ENCODE measurements at places on chromosomes 11 and 22.
A peak's percentile ranks its signal among the peaks of the same experiment; 100 is the strongest.

- DNase-seq: no peak
These were observed 700 bp upstream of the DEPDC5 start for GRCh38 chr22:31753005-31753633.

GRCh38 chr11:122754553-122755322 is 83.6 kb upstream of the CRTAM start:
- DNase-seq: no peak

DNA sequence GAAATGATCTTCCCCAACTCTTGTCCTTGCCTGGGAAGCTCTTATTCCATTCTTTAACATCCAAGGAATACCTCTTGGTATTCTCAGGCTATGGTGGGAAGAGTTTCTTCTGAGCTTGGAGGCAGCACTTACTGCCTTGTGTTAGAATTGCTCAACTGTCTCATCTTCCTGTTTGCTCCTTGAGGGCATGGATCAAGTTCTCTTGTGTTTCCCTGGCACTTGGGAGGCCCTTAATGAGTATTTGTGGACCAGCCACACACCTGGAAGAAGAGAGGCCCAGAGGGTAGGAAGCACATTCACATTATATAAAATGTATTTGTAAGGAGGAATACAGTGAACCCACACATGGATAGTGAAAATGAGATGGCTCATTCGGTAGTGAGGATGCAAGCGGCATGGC is 3.4 kb upstream of the SORL1-AS1 start:
- no peak for DNase-seq

- no peak for DNase-seq
These were observed 28.7 kb downstream of the MOB2 start for GRCh38 chr11:1457856-1458255.

- no peak for DNase-seq
These were observed 703.9 kb upstream of the ANO3 start for GRCh38 chr11:25628030-25628429.

DNA sequence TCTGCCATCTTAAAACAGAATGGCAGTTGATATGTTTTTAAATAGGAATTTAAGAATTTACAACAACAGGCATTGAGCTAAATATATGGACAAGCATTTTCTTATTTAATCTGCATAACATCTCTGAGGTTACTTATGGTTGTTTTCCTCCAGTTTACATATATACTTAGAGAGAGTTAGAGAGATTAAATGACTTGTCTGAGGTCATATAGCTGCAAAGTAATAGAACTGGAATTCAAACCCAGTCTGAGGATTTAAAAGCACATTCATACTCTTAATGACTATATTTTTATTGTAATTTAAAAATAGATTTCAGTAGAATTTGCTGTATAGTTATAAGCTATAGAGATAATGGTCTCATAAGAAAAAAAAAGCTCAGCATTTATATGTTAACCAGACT is 81.4 kb upstream of the GRIK4 start:
- DNase-seq: no peak

DNA sequence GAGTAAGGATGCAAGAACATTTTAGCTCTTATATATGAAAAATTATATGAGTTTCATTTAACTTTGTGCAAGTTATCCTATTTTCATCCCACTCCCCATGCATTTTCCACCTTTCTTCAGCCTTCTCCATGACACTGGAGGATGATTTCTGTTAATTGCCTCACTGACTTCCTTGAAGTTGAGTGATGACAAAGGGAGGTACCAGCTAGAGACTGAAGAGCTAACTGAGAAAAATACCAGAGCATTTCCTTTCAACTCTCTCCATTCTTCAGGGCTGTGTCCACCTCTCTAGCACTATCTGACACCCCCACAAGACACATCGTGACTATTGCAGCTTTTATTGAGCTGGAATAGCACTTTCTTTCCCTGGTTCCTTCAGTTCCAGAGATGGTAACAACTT is 711.6 kb upstream of the LRRC4C start:
- DNase-seq: no peak

- DNase-seq: no peak
These were observed 222.9 kb downstream of the BRD1 start for GRCh38 chr22:49604732-49605302.

DNA sequence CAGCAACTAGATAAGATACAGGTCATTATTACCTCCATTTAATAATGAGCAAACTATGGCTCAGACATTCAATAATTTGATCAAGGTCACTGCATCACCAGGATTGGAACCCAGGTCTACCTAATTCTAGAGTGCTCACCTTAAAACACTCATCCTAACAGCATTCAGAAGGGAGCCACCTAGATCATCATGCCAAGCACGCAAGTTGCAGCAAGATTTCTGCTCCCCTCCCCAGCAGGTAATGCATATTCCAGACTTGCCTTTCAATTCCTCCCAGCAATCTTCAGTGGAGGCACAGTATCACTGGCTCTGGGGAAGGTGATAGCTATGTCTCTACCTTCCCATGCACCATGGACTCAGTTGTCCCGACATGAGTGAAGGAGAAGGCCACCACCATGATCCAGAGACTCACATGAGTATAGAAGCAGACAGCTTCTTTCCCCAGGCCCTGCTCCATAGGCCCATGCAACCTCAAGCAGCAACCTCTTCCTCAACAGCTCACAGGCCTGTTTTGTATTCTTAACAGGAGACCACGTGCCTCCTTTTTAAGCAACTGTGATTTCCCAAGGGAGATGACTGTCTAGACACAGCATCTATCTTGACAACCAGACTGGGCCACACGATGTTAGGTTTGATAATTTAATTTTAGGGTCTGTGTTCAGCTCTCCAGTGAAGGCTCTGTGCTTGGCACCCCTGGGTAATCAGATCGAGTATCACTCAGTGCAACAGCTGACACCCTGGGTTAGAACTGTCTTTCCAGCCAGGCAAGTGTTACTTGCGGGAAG is 36.4 kb downstream of the RAB30 start:
- no peak for DNase-seq

DNA sequence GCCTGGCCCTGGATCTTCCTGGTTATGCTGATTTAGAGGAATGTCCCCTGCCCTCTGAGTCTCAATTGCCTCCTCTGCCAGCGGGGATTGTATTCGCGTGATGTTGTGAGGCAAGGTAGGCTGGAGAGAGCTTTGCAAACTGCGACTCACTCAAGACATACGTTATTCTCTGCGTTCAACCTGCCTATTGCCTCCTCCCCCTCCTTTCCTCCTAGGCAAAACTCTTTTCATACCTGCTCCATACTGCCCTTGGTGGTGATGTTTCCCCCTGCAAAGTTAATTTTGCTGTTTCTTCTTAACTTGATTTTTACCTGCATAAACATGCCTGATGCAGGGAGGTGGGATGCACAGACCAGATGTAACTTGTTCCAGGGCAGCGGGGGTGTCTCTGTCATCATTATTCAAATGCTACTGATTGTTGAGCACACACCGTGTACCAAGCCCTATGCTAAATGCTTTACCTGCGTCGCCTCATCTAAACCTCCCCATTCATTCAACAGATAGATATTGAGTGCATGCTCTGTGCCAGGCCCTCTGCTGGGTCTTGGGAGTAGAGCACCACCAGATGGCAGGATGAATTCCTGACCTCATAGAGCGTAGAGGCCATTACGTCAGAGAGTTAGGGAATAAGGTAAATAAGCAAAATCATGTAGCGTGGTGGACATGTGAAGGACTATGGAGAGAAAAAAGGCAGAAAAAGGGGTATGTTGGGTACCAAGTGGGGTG is 29.0 kb downstream of the SGSM1 start:
- DNase-seq: no peak

- DNase-seq: no peak
These were observed 90.9 kb upstream of the TP53I11 start for GRCh38 chr11:45041596-45041995.

DNA sequence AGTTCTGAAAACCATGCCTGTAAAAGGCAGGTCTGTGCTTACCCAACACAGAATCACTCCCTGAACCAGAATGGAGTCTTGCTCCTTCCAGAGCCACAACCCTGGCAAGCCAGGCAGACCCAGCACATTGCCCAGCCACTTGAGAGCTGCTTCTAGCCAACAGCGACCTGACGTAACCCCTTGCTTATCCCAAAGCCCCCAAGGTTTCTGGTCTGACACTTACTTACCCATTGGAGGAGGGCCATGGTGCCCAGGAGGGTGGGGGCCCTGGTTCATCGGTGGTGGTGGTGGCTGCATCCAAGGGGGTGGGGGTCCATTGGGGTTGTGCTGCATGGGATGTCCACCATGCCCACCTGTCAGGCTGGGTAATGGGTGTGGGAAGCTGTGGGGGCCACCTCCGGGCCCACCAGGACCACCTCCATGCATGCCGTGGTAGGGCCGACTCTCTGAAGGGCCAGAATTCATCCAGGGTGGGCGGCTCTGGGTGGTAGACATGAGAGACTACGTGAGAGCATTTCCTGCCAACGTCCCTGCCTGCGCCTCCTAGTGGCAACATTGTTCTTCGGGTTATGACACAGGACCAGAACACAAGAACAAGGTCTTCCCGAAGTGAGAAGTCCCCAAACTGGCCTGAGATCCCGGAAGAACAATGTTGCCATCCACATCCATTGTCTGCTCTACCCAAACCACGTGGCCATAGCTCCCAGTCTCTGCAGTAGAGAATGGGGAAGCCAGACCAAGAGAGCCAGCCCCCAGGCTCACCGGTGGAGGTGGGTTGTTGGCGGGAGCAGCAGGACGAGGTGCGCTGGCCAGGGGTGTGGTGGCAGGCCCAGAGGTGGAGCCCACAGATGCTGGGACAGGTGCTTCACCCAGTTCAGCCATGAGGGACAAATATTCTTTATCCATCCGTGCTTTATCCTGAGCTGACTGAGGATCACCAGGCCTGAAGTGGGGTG is 7.8 kb upstream of the PYGM start:
- DNase-seq: peak; percentile 45

DNA sequence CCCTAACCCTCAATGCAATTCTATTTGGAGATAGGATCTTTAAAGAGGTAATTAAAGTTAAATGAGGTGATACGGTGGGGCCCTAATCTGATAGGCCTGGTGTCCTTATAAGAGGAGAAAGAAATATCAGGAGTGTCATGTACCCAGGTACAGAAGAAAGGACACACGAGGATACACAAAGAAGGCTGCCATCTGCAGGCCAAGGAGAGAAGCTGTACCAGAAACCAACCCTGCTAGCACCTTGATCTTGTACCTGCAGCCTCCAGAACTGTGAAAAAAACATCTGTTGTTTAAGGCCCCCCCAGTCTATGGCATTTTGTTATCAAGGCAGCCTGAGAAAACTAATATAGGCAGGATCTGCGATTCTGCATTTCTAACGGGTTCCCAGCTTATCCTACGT is 44.2 kb downstream of the FBXO7 start:
- DNase-seq: no peak

- no peak for DNase-seq
These were observed 14.4 kb upstream of the PPP6R3 start for GRCh38 chr11:68446046-68446725.

GRCh38 chr22:42947211-42947990 is 67.5 kb downstream of the PACSIN2 start:
- DNase-seq: no peak

GRCh38 chr22:19889951-19890350 is 35.3 kb upstream of the GNB1L start:
- no peak for DNase-seq

DNA sequence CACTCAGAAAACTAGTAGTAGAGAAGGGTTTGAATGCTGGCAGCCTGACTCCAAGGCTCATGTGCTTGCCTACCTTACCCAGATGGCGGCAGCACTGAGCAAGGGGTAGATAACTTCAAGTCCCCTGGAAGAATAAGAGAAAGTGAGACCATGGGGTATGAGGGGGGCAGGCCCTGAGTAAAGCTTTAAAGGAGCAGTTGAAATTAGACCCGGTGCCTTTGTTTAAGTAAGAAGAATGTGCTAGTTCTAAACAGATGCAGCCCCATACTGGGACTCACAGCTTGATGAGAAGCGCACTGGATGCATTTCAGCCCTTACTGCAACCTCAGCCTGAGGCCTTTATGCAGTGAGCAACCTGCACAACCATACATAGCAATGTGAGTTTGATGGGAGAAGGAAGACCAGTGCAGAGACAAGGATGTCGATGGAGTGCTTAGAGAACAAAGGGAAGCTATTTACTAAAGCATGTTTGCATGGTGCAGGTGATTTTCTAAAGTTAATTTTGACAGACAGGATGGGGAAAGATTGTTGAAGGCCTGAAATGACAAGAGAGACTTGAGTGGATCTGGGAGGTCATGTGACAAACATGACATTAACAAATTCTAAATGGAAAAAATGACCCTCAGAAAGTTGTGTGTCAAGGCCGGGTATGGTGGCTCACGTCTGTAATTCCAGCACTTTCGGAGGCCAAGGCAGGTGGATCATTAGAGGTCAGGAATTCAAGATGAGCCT is 27.1 kb upstream of the TMA7B start:
- no peak for DNase-seq

DNA sequence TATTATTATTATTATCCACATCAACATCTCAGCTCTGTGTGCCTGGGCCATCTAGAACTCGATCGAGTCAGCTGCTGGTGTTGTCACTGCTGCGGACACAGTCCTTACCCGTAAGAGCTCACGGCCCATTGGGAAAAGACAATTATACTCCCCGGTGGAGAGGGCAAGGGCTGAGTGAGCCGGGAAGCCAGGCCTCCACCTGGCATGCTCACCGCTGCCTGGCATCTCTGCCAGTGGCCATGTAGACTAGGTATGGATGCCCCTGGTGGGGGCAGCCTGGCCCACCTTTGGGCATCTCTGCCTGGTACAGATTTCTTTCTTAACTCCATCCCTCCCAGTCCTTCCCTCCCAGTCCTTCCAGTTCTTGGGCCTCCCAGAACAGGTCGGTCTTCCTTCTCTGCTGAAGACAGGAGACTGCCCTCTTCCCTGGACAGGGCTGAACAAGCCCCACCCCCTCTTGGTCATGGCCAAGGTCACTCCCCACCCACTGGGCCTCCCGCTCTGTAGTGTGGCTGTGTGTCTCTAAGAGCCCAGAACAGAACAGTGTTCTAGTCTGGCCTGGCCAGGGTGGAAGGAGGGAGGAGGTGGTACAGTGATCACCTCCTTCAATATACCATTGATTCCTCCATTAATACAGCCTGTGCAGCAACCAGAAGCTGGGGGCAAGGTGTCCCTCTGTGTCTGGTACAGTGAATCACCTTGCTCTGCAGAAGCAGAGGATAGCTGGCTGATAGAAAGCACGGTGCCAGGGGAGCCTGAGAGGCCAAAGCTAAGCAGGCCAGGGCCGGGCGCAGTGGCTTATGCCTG is 57.7 kb downstream of the FLRT1 start:
- no peak for DNase-seq

- no peak for DNase-seq
These were observed 6.2 kb upstream of the MAPK1 start for GRCh38 chr22:21873619-21874018.

DNA sequence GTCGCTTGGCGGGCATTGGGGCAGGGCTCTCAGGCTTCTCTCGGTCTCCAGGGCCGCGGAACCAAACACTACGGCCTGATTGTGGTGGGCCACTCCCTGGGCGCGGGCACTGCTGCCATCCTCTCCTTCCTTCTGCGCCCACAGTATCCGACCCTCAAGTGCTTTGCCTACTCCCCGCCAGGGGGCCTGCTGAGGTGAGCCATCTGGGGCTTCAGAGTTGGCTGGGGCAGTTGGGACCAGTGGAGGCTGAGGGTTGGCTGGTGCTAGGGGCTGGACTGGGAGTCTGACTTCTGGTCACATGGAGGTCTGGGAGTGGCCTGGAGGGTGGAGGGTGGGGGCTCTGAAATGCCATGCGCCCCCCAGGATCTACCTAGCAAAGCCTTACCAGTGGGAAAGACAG is 15.3 kb upstream of the MYRF start:
- DNase-seq: no peak
